ENCODE measurements at places on chromosomes 11 and 22. TPM values are rescaled to one million over a fixed set of nuclear protein-coding genes. Genes with fewer than 3 reads are reported as not detected.

GRCh38 chr11:61782841-61783240, 9.6 kb downstream of the TMEM258 start:
- no peak for DNase-seq

DNA sequence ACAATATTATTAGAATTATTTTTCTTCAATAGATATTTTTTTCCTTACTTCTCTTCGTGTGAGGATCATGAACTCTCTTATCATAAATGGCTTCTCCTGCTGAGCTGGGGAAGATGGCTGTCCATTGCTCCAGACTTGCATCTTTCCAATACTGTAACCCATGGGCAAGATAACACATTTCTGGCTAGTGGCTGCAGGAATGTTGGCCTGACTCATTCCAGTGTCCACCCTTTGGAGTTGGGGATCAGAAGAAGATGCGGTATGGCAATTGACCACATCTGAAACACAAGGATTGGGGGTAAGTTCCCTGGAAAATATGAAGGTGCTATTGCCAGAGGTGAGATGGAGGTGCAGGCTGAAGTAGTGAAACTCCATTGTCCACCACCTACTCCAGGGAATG, 92.8 kb downstream of the FAR1 start:
- DNase-seq = no peak

Gene NUDT22
- total RNA-seq = 30.8 TPM

Gene MFRP
- not detected for total RNA-seq

Gene KRTAP5-2
- not detected for total RNA-seq

Measured in T-helper 17 cell (primary cell).